ENCODE measurements at places on chromosomes 1 and 21. TPM values are rescaled to one million over a fixed set of nuclear protein-coding genes. Genes with fewer than 3 reads are reported as not detected.

DNA sequence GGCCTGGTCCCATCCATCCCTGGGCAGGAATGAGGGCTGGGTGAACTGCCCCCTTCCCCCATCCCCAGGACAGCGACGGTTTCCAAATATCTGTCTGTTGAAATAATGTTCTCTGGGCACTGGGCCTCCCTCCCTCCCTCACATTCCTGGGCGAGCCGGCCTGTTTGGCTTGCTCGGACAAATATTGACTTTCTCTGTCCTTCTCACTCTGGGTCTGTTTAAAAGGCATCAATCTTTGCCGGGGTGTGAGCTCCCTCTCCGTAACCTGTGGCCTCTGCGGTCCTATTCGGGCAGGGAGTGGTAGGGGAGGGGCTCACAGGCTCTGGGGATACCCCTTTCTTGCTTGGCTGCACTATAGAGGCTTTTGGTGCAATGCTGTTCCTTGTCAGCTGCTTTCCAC lies 40.2 kb downstream of the FOXD2 start:
- no peak overlapping the region for H3K27ac ChIP-seq
- no peak overlapping the region for H3K4me3 ChIP-seq
- no peaks in the 10 kb centered on the region for H3K4me1 ChIP-seq
- H3K27me3 ChIP-seq = peaks cover 19% of the 10 kb centered on the region

Gene MSH4
- 1.4 TPM for total RNA-seq

- no peaks in the 10 kb centered on the region for H3K36me3 ChIP-seq
- H3K27me3 ChIP-seq = no peaks in the 10 kb centered on the region
- H3K4me1 ChIP-seq = peaks cover 24% of the 10 kb centered on the region
- DNase-seq = no peak
- H3K27ac ChIP-seq = no peak overlapping the region
Observed at GRCh38 chr1:178690496-178690895, 34.5 kb upstream of the RALGPS2 start.

DNA sequence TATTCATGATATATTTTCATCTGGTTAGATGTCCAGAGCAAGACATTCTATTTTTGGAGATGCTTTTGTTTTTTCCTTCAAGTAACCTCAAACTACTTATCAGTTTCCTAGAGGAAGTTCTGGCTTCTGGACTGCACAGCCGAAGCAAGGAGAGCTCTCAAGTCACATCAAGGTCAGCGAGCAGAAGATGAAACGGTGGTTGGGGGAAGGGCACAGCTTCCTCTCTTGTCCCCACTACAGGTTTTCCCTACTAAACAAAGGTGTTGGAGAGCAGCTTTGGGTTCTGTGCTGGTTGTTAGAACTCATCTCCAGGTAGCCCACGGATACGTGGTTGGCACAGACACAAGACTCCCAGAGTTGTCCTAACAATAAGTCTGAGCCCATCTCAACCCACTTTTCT lies 5.1 kb upstream of the PLEKHO1 start:
- H3K4me3 ChIP-seq = no peak overlapping the region
- H3K27ac ChIP-seq = peak overlapping the region; percentile 59
- H3K36me3 ChIP-seq = peaks cover 5% of the 10 kb centered on the region
- peaks cover 48% of the 10 kb centered on the region for H3K4me1 ChIP-seq
- no peak for DNase-seq

DNA sequence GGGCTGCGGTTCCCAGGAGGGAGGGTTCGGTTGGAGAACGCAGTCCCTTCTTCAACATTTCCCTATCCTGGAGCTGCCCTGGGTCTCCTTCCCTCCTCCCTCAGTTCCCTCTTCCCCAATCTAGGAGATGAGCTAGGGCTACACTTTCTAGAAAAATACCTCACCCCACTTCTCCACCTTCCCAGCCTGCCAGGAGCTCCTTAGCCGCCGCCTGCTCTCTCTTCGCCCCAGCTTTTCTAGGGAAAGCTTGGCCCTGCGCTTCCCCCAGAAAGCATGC lies 488 bp upstream of the ADAMTS1 start:
- no peak overlapping the region for H3K27ac ChIP-seq
- peak overlapping the region; percentile 72 for H3K4me3 ChIP-seq

GRCh38 chr1:151458802-151459330 lies 428 bp downstream of the POGZ start:
- peaks cover 10% of the 10 kb centered on the region for H3K36me3 ChIP-seq
- H3K4me1 ChIP-seq = peaks cover 44% of the 10 kb centered on the region
- H3K4me3 ChIP-seq = peak overlapping the region; percentile 89
- DNase-seq = peak; percentile 57
- peaks cover 12% of the 10 kb centered on the region for H3K27me3 ChIP-seq

Gene CDC20
- total RNA-seq = 3.2 TPM

GRCh38 chr1:110184446-110184845 lies 25.7 kb upstream of the KCNC4 start:
- H3K4me3 ChIP-seq = no peak overlapping the region
- no peaks in the 10 kb centered on the region for H3K4me1 ChIP-seq
- no peak for DNase-seq

Gene OR2L13
- not detected for total RNA-seq

DNA sequence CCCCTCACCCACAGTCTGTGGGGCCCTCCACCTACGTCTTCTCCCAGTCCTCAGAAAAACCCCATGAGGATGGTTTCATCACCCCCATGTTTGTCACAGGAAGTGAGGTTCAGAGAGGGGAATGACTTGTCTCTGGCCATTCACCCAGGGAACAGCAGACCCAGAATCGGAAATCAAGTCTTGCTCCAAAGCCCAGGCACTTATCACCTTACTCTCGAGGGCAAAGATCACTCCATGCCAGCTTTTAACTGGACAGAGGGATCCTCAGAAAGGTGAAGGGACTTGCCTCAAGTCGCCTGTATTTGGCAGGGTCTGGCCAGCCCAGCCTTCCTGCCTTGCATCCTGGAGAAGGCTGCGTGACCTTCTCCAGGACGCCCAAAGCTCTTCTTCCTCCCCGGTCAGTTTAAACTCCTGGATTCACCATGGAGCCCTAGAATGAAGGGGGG lies 57.9 kb upstream of the SSBP3 start:
- H3K27me3 ChIP-seq = peaks cover 3% of the 10 kb centered on the region
- H3K4me3 ChIP-seq = no peak overlapping the region
- H3K36me3 ChIP-seq = no peaks in the 10 kb centered on the region

GRCh38 chr1:230696722-230697437 lies 17.0 kb downstream of the AGT start:
- H3K4me1 ChIP-seq = no peaks in the 10 kb centered on the region
- no peak overlapping the region for H3K27ac ChIP-seq
- no peak overlapping the region for H3K4me3 ChIP-seq
- DNase-seq = no peak
- H3K36me3 ChIP-seq = peaks cover 27% of the 10 kb centered on the region

DNA sequence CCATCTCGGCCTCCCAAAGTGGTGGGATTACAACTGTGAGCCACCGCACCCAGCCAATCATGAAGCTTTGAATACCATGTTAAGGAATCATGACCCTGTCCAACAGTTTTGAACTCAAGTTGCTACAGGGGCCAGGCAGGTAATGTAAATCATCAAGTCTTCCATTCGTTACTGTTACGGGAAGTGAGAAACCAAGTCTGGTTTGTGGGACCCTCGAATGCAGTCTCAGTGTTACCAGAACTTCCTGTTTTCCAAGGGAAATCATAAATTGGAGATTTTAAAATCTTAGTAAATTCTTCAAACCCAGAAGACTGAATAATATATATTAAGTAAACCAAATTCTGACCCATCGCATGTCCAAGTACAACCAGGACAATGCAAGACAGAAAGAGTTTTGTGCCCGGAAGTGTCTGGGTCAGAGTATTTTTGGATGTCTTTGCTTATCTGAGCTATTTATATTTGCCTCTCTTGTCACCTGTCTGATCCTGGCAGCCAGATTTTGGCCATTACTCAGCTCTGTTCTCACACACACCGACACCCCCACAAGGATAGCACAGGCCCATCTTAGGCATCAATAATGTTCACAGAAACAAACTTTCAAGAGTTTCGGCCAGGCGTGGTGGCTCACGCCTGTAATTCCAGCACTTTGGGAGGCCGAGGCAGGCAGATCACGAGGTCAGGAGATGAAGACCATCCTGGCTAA lies 8.8 kb downstream of the ATP5IF1 start:
- H3K36me3 ChIP-seq = peaks cover 11% of the 10 kb centered on the region
- peak overlapping the region; percentile 92 for H3K27ac ChIP-seq
- no peak for DNase-seq
- peak overlapping the region; percentile 80 for H3K4me3 ChIP-seq
- peaks cover 62% of the 10 kb centered on the region for H3K4me1 ChIP-seq

DNA sequence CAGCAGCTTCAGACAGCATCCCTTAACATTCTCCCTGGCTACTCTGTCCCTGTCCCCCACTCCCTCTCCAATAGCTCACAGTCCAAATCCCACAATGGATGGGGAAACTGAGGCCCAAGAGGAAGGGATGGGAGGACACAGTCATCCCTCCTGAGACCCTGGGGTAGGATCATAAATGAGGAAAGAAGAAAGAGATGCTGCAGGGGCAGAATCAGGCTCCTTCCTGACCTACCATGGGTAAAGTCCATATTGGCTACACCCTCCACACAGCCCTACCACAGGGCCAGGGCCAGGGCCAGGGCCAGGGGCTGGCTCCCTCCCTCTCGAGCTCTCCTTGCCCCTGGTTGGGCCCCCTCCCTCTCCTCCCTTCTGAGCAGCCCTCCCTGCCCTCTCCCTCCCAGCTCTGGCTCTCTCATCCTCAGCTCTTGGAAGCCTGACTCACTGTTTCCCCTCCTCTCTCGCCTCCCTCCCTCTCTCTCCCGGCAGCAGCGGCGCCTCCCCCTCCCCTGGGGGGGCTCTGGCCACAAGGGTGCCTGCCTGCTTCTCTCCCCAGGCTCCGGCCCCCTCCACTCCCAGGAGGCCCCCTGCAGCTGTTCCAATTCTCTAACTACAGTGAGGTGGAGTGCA lies 4.9 kb downstream of the AHDC1 start:
- no peak for DNase-seq
- no peaks in the 10 kb centered on the region for H3K27me3 ChIP-seq
- peaks cover 42% of the 10 kb centered on the region for H3K4me1 ChIP-seq

DNA sequence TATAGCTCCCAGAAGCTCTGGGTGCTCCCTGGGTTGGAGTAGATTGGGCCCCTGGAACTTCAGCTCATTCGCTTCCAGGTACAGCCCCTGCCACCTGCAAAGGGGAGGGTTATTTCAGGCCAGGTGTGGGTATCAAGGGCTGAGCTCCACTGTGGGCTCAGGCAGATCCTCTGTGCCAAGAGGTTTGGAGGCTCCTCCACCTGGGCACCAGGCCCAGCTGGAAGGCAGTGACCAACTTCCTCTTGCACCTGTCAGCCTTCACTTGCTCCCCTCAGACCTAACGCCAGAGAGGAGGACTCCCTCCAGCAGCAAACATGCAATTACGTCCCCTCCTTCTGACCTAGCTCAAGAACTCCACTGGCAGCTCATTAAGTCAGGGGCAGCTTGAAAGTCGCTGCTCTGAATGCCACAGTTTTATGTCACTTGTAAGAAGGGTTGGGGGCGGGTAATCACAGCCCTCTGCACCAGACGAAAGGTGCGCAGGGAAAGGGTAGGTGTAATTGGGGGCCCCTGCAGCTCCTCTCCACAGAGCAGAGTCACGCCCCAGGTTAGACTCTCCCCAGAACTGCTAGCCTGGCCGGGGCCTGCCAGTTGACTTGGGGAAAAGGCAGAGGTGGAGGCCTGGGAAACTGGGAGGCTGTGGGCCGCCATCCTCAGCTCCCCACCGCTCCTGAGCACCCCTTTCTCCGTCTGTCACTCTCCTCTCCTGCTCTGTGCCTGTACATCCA lies 125.0 kb upstream of the TMPRSS2 start:
- H3K4me3 ChIP-seq = no peak overlapping the region
- no peak for DNase-seq
- H3K4me1 ChIP-seq = no peaks in the 10 kb centered on the region
- H3K27ac ChIP-seq = no peak overlapping the region

Measured in activated B cell treated with CpG ODN at 0.5 μM for 24 hours (primary cell).